ENCODE measurements at places on chromosomes 1 and 21.

- DNase-seq: no peak
Observed at GRCh38 chr21:16079830-16080229, 350.0 kb downstream of the USP25 start.

- peak; percentile 60 for DNase-seq
Observed at GRCh38 chr1:185813401-185813979, 79.3 kb downstream of the HMCN1 start.

DNA sequence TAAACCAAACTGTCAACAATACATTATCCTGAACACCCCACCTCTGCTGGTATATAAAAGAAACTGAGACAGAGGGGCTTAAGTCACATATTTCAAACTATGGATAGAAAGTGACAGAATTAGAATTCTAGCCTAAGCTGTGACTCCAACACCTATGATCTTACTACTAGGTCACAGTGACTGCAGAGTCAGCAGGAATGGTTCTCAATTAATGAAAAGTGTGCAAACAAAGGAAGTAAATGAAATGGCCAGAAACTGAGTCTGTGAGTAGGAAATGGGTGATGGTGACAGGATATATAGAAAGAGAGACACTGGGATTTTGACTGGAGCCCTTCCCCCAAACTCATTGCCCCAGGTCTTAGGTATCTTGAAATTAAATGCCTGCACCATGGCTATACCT lies 38.7 kb upstream of the SDC3 start:
- no peak for DNase-seq

DNA sequence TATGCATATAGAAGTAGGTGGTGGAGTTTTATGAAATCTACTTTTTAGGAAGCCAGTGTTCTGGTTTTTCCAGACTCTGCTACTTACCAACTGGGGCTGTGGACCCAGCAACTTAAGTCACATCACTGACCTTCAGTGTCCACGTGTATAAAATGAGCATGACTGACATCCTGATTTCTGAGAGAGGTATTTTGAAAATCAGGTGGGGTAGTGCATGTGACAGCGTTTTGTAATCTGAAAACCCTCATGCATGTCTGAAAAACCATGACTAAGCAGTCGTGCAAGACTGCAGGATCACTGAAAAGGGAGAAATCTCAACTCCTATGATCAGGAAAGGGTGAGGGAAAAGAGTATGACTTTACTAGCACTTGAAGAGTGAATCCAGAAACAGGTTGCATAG lies 26.1 kb downstream of the CR1L start:
- no peak for DNase-seq

GRCh38 chr1:55746710-55747109 lies 531.5 kb upstream of the USP24 start:
- DNase-seq: no peak

GRCh38 chr1:97243973-97244560 lies 522.5 kb downstream of the PTBP2 start:
- DNase-seq: peak; percentile 20

DNA sequence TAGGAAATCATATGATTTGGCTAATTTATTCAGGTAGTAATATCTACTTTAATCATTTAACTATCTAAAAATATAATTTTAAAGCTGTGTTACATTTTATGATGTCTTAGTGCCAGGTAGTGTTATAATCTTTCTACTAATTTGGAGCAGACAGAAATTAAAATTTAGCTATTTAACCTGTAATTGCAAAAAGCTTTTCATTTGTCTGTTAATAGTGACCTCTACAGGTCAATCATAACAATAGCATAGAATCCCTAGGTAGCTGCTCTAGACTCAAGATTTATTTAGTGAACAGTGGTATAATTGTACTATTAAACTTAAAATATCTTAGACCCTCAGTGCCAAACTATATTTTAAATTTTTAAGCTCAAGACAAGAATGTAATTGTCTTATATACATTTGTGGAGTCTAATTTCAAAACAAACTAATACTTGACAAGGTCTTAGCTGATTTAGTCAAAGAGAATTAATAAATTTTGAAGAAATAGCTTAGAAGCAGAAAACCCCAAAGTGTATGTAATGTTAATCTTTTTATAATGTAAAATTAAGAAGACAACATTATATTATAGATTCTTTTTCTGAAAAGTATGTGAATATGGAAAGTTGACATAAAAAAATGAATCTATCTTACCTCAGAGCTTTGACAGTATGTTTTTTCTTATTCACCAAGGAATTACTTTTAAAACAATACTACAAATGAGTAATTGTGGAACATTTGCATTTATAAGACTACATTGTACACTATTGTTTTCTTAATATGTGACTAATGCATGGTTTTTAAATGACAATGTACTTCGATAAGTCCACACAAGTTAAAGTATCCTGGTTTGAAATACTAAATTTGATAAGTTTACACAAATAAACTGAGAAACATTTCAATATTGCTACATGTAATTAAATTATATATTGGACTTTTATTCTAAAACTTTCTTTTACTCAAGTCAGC lies 64.1 kb upstream of the RNPC3 start:
- peak; percentile 48 for DNase-seq

DNA sequence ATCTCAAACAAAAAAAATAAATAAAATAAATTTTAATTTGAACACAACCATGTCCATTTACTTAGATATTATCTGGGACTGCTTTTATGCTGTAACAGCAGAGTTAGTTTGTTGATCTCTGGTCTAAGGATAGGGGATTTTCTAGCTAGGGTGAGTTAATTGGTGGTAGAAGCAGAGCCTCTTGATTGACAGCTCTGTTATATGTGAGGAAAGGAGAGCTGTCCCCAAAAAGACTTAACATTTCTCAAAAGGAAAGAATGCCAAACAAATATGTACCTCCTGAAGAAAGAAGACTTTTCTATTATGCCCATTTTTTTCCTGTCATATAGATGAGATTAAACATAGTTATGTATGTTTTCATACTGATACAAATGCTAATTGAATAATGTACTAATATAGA lies 37.8 kb downstream of the MAN1A2 start:
- DNase-seq: no peak

GRCh38 chr1:226990133-226990716 lies 50.1 kb downstream of the COQ8A start:
- no peak for DNase-seq

GRCh38 chr1:106793651-106794050 lies 262.8 kb upstream of the PRMT6 start:
- no peak for DNase-seq

GRCh38 chr1:174954671-174955669 lies 44.8 kb upstream of the CACYBP start:
- no peak for DNase-seq

DNA sequence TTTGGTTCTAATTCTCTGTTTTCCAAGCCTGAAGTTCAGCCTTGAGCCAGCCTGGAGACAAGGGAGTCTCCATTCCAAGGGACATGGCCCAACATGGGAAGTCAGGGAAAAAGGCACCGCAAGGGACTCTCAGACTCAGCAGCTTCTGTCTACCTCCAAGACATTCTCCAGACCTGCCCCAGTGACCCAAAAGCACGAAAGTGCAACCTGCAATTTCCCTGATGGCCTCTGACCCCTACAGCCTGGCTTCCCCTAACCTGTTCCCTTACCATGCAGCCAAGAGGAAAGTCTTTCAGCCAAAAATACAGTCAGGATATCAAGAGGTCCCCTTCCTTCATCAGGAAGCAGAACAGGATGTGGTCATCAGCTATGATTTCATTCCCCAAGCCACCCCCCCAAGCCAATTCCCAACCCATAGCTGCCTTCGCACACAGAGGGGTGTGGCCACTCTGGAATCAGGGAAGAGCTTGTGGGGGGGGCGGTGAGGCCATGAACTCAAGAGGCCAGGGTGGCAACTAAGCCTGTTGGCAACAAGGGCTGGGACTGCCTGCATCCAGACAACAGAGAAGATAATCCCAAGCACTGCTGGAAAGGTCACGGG lies 59.2 kb downstream of the TIAM1 start:
- DNase-seq: no peak

DNA sequence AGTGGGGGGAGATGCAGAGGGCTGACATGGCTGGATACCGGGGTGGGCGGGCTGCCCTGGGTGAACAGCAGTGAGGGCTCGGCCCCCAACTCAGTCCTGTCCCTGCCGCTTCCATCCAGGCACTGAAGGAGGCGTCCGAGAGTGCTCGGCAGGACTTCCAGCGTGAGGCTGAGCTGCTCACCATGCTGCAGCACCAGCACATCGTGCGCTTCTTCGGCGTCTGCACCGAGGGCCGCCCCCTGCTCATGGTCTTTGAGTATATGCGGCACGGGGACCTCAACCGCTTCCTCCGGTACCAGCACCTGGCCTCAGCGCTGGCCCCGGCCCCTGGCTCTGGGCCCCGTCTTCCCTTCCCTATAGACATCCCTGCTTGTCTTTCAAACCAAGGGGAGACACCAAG lies 15.6 kb downstream of the NTRK1 start:
- no peak for DNase-seq

DNA sequence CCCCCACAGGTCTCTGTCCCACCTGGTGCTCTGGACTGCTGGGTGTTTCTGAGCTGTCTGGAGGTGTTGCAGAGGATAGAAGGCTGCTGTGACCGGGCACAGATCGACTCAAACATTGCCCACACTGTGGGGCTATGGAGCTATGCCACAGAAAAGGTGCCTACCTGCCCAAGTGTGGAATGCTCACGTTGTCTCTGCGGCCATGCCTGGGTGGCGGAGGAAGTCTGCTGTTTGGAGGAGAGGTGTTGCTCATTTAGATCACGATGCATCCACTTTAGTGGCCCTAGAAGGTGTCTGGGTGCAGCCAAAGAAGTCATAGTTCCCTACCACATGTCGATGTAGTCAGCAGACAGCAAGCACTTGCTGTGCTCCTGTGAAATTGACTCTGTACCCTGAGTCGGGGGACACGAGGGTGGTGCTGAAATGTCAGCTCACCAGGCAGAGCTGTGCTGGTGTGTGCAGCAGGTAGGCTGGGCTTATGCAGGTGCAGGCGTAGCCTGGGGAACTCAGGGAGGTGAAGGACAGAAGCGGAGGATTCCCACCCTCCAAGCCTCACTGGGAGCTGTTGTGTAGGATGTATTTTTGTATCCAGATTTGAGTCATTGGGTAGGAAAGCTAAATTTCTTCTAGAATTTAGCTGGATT lies 32.8 kb upstream of the PWP2 start:
- no peak for DNase-seq

- DNase-seq: no peak
Observed at GRCh38 chr21:24868117-24868516, 739.2 kb downstream of the MRPL39 start.

GRCh38 chr1:201471772-201472171 lies 2.8 kb upstream of the PHLDA3 start:
- no peak for DNase-seq

- no peak for DNase-seq
Observed at GRCh38 chr1:185478877-185479276, 161.8 kb upstream of the IVNS1ABP start.

GRCh38 chr1:109198043-109198695 lies 15.5 kb upstream of the SARS1 start:
- no peak for DNase-seq

DNA sequence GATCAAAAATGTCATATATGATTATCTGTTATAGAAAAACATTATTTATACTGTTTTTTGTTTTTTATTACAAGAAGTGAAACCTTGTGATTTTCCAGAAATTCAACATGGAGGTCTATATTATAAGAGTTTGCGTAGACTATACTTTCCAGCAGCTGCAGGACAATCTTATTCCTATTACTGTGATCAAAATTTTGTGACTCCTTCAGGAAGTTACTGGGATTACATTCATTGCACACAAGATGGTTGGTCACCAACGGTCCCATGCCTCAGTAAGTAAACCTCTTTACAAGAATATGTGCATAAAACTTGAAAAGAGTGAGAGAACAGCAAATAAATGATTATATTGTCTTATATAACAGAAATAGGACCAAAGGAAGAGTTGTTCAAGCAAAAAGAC lies 14.5 kb downstream of the CFHR4 start:
- no peak for DNase-seq

- DNase-seq: no peak
Observed at GRCh38 chr1:85581802-85582686, 1.5 kb downstream of the CCN1 start.

DNA sequence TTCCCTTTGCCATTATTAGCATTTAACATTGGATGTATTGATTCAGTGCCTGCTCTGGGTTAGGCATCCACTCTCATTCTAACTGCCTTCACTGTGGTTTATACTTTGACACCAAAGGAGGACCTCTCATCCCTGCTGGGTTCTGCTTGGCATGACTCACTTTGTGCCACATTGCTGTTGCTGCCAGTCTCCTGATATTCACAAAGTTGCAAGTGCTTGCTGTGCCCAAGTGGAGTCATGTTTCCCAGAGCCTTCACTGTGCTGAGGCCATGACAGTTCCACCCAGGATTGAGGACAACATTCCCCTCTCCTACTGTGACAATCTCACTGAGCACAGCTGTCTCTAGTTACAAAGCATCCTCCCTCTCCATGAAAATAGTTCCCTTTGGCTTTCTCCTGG lies 519.9 kb upstream of the USP24 start:
- no peak for DNase-seq

GRCh38 chr1:54399765-54400164 lies 6.4 kb downstream of the SSBP3 start:
- no peak for DNase-seq

DNA sequence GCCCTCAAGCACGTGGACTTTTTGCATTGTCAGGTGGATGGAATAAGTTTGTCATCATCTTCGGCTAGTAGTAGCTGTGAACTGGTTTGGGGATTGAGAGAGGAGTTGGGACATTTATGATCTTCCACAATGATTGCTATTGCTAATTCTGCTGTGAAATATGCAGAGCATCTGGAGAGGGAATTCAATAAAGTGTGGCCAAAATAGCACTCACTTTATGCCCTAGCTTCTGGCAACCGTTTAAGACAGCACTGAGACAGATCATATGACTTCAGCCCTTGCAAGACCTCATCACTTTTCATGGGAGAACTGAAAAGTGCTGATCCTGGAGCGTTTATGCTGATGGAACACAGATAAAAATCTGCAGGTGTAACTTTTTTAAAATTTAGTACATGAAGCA lies 360.8 kb downstream of the GPATCH2 start:
- DNase-seq: no peak

- peak; percentile 90 for DNase-seq
Observed at GRCh38 chr21:34073032-34073748, at the start of the genes MRPS6 and SLC5A3. MRPS6 (plus strand) TSS chr21:34073578; CDS start chr21:34073701, 123 bp downstream. SLC5A3 (plus strand) TSS chr21:34073578; CDS start chr21:34095199, 21,621 bp downstream.

GRCh38 chr1:206578978-206579374 lies 33.3 kb downstream of the EIF2D start:
- no peak for DNase-seq

- DNase-seq: no peak
Observed at GRCh38 chr1:63828322-63829044, 54.7 kb downstream of the ROR1 start.

GRCh38 chr21:37620401-37620800 lies 253.8 kb downstream of the DYRK1A start:
- DNase-seq: no peak

GRCh38 chr1:29223521-29223920 lies 7.2 kb downstream of the MECR start:
- DNase-seq: no peak
